ENCODE measurements at places on chromosomes 5 and 9.

- DNase-seq = no peak
These were observed 369.5 kb downstream of the NTRK2 start for GRCh38 chr9:85038824-85039608.

DNA sequence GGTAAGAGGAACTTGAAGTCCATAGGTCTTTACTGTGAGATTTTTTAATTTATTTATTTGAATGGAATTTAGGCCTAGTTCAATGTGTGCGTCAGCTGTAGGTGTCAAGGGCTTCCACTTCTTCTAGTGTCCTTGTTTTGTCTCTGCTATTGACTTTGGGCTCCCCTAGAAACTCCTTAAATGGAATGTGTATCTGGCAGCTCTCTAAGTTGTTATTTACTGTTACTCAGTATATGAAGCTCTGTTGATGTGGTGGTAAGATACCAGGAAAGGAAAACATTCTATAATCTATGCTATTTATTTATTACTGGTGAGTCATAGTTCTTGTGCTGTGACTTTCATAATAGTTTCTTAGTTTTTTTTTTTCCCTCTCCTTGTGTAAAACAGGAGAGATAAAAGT lies 97.1 kb downstream of the GABRA1 start:
- no peak for DNase-seq

- no peak for DNase-seq
These were observed 26.2 kb downstream of the OSMR start for GRCh38 chr5:38871790-38872551.

GRCh38 chr5:78747705-78748359 lies 99.3 kb upstream of the LHFPL2 start:
- no peak for DNase-seq

DNA sequence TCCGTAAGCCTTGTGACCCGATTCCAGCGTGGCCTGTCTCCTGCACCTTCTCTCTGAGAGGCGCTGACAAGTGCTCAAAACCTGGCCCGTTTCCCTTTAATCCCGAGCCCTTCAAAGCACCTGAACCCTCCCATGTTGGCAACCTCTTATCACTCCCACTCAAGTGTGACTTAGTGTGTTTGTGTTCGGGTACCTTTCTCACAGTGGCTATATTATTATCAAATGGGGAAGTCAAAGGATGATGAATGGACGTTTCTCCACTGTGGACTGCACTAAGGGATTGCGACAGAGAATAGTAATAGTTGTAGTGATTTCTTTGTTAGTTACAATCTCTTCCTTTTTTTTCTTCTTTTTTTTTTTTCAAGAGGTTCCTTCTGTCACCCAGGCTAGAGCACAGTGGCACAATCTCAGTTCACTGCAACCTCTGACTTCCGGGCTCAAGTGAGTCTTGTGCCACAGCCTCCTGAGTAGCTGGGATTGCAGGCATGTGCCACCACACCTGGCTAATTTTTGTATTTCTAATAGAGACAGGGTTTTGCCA lies 65.4 kb upstream of the TNFSF8 start:
- no peak for DNase-seq

DNA sequence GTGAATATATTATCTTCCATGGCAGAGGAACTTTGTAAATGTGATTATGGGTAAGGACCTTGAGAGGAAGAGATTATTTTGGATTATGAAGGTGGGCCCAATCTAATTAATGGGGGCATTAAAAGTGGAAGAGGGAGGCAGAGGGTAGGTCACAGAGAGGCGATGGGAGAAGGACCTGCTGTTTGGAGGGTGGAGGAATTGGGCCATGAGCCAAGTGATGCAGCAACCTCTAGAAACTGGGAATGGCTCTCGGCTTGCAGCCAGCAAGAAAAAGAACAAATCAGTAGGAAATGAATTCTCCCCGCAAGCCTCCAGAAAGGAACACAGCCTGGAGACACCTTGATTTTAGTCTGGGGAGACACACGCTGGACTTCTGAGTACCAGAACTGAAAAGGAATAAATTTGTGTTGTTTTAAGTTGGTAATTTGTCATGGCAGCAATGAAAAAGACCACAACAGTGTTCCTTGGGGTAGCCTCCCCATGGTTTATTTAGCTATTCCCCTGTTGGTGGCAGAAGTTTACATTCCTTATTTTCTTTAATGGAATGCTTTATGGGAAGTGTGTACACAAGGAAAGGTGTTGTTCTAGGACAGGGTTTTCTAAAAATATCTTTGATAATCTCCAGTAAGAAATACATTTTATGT lies 103.6 kb downstream of the HSPA4 start:
- no peak for DNase-seq

DNA sequence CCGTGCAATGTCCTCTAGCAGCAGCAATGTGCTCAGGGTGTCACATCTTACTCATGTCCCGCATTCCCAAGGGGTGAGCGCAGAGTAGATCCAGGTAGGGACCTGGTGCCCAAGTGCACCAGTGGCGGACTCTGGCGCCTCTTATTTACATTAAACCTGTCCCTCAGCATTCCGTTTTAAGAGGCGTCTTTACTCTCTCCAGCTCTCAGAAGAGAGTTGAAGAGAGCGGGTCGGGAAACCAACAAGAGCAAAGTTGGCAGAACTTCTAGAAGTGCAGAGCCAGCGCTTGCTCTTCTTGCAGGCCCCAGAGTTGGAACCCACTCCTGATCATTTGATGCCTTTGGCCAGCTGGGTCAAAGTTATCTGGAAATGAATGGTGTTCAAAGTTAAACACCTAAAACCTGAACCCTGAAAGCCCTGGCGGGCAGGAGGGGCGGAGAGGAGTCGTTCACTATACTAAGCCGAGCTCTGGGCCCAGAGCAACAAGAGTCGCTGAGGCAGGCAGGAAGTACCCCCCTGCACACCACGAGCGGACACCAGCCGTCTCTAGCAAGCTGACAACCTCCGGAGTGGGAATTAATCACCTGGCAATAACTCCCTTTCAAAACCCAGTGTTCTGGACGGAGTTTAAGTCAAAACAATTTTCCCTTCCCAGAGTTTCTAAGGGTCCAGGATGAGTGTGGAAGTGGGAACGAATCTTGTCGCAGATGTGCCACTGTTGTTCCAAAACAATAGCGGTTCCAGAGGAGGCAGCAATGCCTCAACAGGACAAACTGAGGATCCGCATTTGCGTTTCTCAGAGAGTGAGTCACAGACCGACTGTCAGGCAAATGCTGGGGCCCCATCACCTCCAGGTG lies 122.8 kb downstream of the TMEM161B start:
- DNase-seq = no peak

- DNase-seq = peak; percentile 66
These were observed 8.2 kb downstream of the RPP25L start for GRCh38 chr9:34603610-34604231.

DNA sequence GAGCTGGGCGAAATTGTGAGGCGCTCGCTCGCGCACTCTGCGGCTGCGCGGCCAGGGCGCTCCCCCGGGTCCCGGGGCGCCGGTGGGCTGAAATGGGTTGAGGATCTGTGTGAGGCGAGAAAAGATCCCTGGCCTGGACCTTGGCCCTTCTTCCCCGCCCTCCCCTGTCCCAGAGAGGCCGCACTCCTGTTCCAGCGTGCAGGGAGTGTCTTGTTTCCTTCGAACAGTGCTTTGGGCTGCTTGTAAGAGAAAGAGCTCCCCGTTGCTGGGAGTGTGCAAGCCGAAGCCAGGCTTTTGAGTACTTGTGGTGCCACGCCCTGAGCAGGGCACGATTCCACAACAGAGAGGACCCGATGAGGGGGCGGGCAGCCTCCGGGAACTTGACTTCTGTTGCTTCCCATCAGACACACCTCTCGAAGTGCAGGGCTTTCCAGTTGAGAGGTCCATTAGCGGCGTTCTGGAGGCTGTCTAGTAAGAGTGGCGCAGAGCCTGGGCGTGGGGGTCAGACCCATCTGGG lies 535 bp downstream of the DOLPP1 start:
- no peak for DNase-seq

- no peak for DNase-seq
These were observed 722.9 kb upstream of the RGMB start for GRCh38 chr5:98050583-98050982.

- DNase-seq = no peak
These were observed 993 bp upstream of the RALGDS start for GRCh38 chr9:133121915-133122550.

DNA sequence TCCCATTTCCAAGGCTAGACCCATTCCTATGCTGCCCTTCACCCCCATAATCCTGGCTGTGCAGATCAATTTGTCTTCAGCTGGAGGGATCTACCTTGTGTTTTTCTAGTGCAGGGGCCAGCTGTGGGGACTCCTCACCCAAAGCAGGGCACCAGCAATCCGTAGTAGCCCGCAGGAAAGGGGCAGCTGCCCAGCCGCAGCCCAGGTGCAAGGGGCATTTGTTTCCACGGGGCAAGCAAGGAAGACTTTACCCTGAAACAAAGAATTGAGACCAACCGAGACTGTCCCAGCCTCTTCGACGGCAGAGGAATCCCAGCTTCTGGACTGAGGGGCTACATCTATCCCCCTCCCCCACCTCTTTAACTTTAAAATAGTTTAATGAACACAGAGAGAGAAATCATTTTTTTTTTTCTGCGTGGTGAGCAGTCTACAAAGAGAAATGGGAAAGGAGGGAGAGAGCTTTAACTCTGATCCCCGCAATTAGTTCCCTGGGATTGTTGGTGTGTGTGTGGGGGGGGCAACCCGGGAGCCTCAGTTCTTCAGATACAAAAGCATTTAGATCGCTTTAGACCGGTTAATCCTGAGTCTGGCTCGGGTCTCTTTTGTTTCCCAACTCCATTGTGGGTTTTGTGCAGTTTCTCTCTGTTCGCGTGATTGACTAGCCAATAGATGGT lies 10.6 kb upstream of the LHX2 start:
- DNase-seq = no peak

DNA sequence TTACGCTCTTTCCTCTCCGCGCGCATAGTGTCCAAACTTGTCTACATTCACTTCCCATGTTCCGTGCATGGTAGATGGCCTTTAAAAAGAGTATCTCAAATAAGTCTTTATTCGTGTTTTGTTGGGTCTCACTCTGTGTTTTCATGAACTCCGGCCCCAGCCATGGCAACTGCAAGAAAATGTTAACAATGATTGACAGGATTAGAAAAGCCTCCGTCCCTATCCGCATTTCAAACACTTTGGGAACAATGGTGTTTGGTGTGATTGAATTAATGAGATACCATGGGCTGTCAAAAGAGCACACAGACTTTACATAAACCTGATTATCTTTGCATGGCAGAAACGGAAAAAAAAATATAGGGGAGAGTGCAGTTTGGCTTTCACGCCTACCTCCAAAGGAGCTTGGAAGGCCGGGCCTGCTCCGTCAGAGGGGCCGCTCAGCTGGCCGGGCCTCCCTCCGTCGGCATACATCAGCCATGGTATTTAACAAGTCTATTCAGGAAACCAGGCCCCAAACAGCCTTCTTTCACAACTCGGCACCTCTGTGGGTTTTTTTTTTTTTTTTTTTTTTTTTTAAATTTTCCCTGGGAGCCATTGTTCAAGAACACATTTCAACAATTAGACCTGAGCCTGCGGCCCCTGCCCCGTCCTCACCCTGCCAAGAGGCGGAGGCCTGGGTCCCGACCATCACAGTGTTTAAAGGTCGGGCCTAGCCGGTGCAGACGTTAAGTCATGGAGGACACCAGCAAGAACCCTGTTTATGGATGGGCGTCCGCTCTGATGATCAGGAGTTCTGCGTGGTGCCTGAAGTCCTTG lies 323.8 kb upstream of the IRX4 start:
- peak; percentile 71 for DNase-seq

GRCh38 chr5:64532212-64532611 lies 26.4 kb downstream of the RGS7BP start:
- DNase-seq = no peak

- no peak for DNase-seq
These were observed 111.5 kb downstream of the SUSD1 start for GRCh38 chr9:112063586-112063985.

GRCh38 chr9:92001244-92001643 lies 51.2 kb upstream of the ROR2 start:
- DNase-seq = no peak

DNA sequence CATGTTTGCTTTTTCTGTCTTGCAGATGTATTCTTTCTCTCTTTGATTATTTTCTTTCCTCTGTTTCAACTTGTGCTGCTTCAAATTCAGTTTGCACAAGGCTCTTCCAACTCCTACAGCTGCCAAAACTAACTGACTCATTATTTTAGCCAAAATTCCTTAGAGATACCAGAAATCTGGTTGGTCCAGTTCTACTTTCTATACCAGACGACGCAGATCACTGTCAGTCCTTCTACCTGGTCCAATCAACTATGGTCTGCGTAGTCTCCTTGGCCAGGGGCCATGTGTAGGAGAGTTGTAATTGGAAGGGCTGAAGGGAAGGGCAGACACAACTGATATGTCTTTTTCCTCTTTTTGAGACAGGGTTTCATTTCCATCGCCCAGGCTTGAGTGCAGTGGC lies 51.9 kb upstream of the JAK2 start:
- DNase-seq = no peak

DNA sequence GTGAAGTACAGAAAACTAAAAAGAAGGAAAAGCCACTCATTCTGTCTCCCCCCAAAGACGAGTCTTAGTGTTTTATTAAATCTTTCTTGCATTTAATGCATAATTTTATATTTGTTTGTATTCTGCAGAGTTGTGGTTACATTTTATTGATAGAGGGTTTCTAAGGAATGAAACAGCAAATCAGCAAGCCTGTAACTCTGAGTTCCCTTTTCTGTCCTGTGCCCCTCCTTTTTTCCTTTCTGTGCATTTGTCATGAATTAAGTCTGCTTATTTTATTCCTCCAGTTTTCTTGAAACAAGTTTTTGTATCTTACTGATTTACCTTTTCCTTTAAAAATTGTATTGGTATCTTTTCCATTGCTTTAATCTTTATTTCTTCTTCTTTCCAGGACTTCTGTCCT lies 132.8 kb downstream of the MUSK start:
- DNase-seq = no peak

DNA sequence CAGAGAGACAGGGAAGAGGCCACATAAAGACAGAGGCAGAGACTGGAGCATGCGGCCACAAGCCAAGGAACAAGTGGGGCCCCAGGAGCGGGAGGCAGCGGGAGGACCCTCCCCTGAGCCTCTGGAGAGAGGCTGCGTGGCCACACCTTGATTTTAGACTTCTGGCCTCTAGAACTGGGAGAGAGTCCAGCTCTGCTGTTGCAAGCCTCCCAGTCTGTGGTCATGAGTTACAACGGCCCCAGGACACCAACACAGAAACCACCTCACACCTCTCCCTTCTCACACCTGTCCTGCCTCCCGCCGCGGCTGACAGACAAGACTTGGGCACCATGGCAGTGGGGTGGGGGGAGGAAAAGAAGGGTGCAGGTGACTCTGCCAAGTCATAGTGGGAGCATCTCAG lies 2.2 kb downstream of the INPP5E start:
- no peak for DNase-seq

DNA sequence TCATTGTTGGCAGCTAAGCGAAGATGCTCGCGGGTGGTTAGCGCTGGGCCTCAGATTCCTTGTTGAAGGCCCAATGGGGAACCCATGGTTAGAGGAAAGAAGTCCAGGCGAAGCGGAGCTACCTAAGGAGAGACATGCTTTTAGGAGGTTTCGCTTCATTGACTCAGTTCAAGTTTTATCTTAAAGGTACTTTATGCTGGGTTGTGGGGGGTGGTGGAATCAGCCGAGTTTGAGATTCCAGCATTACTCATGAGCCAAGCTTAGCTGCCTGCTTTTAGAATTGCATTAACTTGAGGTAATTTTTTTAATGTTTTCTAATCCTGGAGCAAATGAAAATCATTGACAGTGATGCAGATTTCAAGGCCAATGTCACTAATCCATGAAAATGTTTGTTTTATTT lies 16.1 kb downstream of the MEGF10 start:
- DNase-seq = no peak

- DNase-seq = no peak
These were observed 44.3 kb upstream of the VPS13A start for GRCh38 chr9:77133011-77133410.

GRCh38 chr9:133429641-133430161 lies 7.5 kb downstream of the ADAMTS13 start:
- DNase-seq = no peak
